ENCODE measurements at places on chromosomes 4 and X.
A peak's percentile ranks its signal among the peaks of the same experiment; 100 is the strongest.

GRCh38 chr4:174948826-174949225, 30.7 kb downstream of the ADAM29 start:
- no peak for DNase-seq

DNA sequence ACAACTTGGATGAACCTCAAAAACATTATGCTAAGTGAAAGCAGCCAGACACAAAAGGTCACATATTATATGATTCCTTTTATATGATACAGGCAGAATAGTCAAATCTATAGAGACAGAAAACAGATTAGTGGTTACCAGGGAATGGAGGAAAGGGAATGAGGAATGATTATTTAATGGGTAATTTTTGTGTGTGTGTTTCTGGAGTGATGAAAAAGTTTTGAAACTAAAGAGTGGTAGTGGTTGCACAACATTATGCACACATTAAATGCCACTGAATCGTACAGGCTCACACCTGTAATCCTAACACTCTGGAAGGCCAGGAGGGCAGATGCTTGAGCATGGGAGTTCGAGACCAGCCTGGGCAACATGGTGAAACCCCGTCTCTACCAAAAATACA, 19.6 kb upstream of the SOD3 start:
- DNase-seq: no peak

DNA sequence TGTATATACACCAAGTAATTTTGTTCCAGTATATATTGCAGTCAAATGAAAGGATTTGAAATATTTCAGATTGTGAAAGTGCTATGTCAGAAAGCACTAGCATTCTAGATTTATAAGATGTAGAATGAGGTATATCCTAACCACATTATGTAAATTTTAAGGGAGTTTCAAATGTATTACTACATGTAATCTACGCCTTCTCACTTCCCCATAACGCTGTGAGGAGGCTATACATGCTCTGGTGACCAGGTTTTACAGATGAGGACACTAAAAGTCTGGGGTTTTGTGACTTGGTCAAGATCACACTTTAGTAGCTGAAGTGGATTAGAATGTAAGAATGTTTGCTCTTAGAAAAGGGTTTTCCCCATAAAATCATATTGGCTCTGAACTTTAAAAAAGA, 8.1 kb downstream of the ENPEP start:
- no peak for DNase-seq

DNA sequence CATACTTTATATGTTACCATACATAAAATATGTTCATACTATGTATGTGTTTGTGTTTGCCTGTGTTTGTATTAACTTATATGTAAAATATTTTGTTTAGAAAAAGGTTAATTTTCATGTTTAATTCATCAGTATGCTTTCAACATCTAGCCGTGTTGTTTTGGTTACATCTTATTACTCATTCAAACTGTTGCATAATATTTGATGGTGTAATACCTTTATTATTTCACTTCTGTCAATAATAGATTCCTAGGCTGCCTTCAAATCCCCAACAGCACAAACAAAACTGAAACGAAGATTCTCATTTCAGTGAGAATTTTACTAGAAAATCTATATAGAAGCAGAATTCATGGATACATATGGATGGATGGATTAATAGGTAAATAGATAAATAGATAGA, 462.3 kb upstream of the ADGRL3 start:
- DNase-seq: no peak

DNA sequence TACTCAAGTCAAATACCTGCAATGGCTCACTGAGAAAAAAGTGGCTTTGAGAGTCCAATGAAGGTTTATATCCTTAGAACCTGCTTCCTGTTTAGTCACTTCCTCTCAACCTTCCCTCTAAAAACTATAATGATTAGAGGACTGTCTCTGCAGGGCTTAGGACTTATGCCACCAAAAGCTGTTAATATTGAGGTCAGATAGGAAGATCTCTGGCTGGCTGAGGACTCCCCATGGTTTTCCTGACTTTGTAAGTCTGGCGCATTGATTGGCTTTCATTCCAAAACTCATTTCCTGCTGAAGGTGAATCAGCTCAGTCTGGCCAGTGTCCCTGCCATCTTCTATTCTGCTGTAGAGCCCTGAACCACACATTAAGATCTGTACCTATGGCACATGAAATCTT, 140.9 kb upstream of the ANK2 start:
- DNase-seq: no peak

GRCh38 chr4:75655562-75655961, 17.6 kb downstream of the G3BP2 start:
- no peak for DNase-seq

DNA sequence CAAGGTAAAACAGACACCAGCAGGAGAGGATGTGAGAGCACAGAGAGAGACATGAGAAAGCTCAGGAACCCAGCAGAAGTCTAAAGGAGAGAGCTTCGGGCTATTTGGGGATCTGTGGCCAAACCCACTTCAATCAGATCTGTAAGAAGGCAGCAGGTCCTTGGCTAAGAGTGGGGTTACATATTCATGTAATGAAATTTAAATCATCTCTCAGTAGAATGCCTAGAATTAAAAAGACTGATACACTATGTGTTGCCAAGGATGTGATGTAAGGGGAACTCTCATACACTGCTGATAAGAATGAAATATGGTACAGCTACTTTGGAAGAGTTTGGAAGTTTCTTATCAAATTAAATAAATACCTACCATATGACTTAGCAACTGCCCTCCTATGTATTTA, 35.8 kb downstream of the PDE5A start:
- DNase-seq: no peak

- DNase-seq: no peak
These were observed 16.3 kb downstream of the SYNPO2 start for GRCh38 chr4:118904935-118905334.

- DNase-seq: no peak
These were observed 62.4 kb upstream of the MSANTD1 start for GRCh38 chr4:3186609-3187008.

GRCh38 chr4:123953566-123953965, 557.0 kb downstream of the SPRY1 start:
- no peak for DNase-seq

GRCh38 chr4:68152411-68152810, 22.7 kb upstream of the TMPRSS11F start:
- no peak for DNase-seq

DNA sequence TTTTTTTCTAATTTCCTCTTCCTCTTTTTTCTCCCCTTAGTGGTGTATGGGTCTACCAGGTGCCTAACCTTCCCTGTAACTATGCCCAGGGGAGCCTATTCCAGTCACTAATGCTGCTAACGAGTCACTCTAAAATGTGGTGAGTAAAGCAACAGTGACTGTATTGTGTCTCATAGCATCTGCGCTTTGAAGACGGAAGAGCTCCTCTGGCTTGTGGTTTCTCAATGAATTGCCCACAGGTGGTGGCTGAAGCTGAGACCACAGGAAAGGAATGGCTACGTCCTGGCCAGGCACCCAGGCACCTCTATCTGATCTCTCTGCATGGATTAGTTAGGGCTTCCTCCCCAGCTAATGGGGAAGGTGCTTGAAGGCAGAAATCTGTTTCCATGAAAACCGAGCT, 763.5 kb upstream of the FRG1 start:
- DNase-seq: no peak

DNA sequence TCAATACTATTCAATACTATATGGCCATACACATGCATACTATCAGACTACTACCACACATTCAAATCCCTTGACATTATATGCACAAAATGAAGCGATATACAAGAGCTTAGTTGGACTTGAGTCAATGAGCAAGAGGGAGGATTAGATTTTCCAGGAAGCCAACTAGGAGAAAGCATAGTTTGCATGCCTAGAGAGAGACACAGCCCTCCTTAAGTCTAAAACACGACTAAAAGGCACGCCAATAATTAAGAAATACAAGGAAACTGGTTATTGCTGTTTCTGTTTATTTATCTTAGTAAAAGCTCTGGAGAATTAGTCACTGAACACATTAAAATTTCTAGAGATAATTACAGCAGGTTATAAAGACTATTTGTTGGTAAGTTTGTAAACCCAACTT, 21.8 kb downstream of the MBNL3 start:
- DNase-seq: no peak

DNA sequence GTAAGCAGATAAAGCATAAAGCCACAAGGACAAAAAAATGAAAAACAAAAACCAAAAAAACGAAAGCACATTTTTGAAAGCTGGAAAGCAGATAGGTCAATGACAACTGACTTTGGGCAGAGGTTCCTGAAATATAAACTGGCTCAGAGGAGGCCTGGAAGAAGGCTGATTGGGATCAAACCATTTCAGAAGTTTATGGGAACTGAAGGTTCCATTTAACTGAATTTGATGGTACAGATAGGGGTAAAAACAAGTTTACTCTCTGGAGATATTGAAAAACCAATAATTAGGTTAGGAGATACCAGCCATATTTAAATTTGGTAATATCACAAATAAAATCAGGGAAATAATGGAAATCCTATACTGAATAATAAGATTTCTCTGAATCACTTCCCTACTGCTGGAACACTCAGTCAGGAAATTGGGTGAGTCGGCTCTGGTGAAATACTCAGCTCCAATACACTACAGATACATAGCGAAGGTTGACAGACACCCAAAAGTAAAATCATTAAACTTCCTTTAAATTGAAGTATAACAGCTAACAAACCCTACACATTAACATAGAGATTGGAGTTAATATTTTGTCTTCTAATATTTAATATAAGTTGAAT, 1584.3 kb downstream of the STIM2 start:
- no peak for DNase-seq

GRCh38 chr4:108361886-108362285, 193.2 kb upstream of the LEF1 start:
- no peak for DNase-seq

DNA sequence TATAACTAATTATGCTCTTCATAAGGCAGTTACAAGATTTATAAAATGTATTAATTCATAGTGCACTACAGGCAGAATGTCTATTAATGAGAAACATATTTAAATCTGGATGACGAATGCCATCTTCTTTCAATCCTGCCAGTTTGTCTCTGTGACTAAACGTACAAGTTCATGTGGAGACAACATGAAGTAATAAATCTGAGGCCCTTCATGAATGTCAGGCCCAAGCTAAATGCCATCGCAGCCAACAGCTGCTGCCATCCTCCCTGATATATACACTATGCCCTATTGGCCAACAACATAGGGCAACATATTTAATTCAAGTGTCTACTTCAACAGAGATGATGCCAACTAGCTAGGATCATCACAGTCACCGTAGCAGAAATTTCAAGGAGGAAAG, 43.7 kb downstream of the TSPAN5 start:
- no peak for DNase-seq

DNA sequence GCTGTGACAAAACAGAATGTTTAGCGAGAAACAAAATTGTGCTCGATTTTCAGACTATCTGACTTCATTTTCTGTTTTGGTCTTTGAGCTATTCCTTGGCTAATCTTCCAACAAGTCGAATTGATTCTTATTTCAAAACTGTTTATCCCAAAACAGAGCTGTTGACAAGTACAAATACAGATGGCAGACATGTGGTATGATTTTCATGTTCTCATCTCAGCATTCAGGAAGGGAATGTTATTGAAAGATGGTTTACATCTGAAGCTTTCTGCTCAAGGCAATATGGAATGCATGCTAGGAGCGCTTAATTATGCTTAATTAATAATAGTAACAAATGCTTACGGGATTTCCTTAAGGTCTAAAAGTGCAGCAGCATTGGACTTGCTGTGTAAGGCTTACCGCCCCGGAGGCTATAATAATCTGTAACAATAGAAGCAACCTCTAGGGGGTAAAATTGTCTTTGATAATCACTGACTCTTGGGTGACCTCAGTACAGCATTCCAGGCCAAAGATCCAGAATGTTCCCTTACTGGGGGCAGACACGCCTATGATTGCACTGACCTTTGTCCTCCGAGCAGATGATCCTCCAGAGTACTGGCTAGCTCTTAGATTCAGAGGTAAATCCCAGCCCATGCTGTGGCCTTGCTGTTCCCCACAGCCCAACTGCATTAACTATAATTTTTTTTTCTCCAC, 16.4 kb downstream of the LSM6 start:
- DNase-seq: no peak

DNA sequence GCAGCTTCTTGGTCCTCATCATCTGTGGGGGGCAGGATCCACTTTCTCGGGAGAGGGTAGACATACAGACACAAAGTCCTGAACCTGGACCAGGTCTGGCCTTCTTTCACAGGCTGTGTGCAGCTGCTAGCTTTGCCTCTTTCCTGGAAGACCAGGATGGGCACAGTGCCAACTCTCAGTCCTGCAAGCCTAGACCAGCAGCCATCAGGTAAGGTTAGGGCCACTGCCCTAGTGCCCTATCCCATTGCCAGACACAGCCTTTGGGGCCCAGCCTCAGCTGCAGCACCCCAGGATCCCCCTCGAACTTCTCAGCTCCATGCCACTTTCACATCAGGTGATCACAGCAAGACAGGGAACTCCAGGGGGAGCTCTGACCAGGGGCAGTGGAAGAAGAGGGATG, 38.4 kb downstream of the ZNF185 start:
- no peak for DNase-seq

GRCh38 chrX:129493643-129494042, 29.6 kb downstream of the SMARCA1 start:
- no peak for DNase-seq

GRCh38 chrX:18390941-18391538, 34.4 kb upstream of the CDKL5 start:
- DNase-seq: peak; percentile 63
